ENCODE measurements at places on chromosomes 16 and 17.

DNA sequence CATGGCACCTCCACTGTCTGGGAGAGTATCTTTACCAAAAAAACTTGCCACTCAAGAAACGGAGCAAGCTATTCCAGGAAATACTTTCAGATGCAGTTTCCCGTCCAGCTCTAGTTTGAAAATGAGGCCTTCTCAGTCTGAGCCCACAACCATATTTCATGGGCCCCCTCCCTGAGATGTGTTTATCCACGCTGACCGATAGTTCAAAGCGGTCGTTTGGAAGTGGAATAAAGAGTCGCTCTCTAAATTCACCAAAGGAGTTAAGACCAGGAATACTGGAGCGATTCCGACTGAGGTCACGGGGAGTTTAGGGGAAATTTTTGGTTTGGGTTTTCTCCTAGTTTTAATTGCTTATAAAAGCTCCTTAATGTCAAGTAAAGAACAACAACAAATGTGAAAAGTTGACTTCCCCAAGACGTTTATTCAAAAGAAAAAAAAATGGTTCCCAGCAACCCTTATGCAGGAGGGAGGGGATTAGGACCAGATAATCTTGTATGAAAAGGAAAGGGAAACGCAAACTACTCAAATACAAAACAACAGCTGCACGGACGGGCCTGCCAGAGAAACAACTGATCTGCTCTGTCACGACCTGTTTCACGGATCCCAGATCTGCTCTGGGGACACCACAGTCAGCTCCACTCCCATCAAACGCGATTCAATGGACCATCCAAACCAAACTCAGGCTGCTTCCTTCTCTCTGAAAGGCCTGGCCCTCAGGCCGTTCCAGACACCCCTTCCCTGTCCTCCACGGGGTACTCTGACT, 77.1 kb downstream of the MRM3 start:
- DNase-seq, result no peak

DNA sequence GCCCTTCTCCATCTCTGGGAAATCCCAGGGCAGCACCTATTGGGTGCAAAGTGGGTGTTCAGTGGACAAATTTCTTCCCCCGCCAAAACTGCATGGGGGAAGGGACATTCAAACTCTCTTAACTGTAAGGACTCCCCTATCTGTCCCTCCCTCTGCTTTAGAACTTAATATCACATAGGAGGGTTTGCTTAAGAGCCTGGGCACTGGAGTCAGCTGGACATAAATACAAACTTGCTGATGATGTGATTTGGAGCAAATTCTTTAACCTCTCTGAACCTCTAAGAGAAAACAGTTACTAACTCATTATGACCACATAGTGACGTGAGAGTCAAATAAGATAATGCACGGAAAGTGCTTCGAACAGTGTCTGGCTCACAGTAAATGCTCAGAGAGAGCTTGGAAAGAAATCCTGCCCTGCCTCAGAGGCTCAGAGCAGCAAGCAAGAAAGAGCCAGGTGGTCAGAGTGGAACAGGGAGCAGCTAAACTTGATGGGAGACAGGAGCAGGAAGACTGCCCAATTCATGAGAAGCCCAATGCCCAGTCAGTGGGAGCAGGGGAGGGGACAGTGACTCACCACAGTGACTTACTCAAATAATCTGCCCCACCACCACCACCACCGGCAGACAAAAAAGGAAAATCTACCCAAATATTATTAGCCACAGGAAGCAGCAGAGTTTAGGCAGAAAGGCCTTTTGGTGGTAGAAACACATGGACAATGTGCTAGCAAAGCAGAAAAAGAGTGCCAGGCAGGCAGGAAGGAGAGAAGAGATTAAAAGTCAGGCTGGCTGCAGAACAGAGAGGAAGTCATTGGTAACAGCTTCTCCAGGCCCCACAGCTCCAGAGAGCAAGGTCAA, 23.9 kb upstream of the CCL1 start:
- no peak for DNase-seq

- no peak for DNase-seq
These were observed 1.7 kb downstream of the PIK3R6 start for GRCh38 chr17:8865811-8866210.

DNA sequence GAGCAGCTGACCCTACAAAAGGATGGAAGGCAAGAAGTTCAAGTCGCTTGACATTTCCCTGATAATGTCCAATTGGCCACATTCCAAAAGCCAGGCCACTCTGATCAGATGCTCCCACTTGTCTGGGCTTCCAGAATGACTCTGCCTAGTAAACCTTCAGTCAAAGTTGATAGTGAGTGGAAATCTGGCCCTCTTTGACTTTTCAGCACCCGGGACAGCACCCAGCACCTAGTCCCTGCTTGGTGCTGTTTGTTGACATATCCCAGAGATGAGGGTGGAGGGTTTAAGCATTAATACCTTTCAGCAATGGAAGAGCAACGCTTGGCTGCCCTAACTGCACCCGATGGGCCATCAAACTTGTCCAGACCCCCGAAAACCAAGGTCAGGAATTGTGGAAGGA, 131.3 kb downstream of the AIPL1 start:
- no peak for DNase-seq

DNA sequence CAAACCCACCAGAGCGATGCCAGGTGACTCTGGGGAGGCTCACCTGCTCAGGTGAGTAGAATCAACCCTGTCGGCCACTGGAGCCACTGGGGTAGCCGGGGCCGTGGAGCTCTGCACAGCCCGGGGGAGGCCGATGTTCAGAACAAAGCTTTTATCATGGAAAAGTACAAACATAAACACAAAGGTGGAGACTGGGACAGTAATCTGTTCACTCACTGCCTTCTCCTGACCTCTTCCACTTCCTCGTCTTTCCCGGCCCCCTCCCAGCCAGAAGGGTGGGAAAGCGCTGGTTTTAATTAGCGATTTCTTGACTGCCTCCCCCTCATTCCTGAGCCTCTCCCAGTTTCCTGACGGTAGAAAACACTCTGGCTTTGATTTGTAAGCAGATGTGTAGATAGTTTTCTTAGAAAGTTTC, 9.8 kb upstream of the TEX19 start:
- no peak for DNase-seq

- no peak for DNase-seq
These were observed 53.2 kb downstream of the SMG6 start for GRCh38 chr17:2250140-2251095.

- no peak for DNase-seq
These were observed 49.6 kb upstream of the SIAH1 start for GRCh38 chr16:48434653-48435317.

DNA sequence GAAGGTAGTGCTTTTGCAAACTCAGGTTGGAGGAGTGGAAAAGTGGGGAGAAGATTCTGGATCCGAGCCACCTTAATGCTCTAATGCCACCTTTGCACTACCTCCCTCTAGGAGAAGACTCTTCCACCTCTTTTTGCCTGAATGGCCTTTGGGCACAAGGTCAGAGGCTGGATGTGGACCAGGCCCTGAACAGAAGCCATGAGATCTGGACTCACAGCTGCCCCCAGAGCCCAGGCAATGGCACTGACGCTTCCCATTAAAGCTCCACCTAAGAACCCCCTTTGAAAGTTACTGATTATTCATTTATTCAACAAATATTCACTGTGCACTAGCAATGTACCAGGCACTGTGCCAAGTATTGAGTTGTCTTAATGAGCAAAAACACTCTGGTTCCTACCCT, 3.2 kb downstream of the SHBG start:
- DNase-seq, result no peak

DNA sequence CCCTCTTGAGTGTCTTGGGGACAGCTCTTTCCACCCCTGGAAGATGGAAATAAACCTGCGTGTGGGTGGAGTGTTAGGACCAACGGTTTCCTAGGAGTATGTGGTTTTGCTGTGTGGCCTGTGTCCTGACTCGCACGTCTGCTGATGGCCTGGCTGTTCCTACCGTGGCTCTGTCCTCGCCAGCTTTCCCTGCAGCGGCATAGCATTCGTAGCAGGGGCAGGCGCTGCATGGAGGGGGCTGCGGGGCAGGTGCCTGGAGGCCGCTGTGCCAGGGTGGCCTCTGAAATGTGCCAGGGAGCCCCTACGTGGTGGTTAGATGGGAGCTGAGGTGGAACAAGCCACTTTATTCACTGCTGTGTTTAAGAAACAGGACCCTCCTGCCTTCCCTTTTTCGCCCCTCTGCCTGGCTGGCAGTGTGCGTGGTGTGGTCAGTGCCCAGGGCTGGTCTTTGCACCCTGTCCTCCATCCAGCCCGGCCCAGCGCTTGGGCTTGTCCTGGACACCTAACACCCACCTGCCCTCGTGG, 10.6 kb downstream of the SLC16A3 start:
- no peak for DNase-seq
